Amniotic stem cell (primary cell): ENCODE measurements at places on chromosomes 6 and 20.

GRCh38 chr6:90764001-90764400 is 177.1 kb upstream of the MAP3K7 start:
- no peak for DNase-seq

DNA sequence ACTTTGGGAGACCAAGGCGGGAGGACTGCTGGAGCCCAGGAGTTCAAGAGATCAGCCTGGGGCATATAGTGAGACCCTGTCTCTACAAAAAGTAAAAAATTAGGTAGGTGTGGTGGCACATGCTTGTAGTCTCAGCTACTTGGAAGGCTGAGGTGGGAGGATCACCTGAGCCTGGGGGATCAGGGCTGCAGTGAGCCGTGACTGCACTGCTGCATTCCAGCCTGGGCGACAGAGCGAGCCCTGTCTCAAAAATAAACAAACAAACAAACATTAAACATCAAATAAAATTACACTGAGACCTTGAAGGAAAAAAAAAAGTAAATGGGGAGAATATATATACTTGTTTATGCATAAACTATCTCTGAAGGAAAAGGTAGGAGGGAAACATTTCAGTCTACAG is 387.8 kb downstream of the ZFAND3 start:
- DNase-seq: no peak

GRCh38 chr6:155001482-155001881 is 6.4 kb downstream of the TIAM2 start:
- DNase-seq: no peak

DNA sequence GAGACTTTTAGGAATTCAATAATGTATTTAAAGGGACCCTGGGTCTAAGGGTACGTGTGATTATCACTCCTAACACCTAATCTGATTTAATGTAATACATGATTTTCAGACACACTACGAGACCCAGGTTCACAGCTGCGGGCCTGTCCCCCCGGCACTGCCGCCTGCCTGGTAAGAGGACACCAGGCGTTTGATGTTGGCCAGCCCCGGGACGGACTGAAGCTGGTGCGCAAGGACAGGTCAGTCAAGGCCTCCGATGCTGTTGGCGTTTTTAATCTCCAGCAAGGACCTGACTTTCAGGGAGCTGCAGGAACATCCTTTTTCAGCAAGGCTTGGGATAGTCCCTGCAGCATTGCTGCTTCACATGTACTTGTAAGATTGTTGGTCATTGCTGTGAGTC is 58.2 kb downstream of the IGF2R start:
- no peak for DNase-seq

- no peak for DNase-seq
These were observed 26.1 kb upstream of the GABRR1 start for GRCh38 chr6:89243331-89243629.

- no peak for DNase-seq
These were observed 65.4 kb upstream of the MAFB start for GRCh38 chr20:40754339-40754943.

DNA sequence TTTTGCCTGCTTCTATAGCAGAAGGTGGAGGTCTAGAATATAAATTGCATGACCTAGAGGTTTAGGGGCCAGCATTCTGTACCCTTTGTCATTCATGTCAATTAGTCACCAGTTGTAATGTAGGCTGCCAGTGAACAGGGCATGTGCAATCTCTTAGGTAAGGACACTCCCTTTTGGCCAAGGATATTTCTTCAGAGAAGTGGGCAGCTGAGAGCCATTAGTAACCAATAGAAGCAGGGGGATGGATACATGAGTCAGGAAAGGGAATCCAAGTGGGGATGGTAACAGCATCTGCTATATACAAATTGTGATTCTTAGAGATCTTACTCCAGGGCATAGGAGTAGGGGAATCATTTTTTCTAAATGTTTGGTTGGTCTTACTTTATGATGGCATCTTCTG is 494.2 kb upstream of the JAG1 start:
- no peak for DNase-seq

GRCh38 chr20:6058684-6059295 is 4.9 kb upstream of the LRRN4 start:
- DNase-seq: no peak

DNA sequence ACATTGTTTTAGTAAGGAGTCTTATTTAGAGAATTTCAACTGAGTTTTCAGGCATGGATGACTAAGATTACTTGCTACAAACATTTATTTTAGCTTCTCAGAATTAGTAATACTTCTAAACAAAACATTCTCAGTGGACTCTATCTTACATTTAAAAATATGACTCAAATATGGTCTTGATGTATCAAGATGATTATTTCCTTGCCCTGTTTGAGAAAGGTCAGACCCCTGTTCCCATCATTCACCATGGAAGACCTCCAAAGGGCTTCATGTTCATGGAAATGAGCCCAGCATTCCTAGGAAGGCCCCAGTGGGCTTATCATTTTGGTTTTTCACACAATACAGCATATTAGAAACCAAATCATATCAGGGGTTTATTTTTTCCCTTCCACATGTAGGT is 24.6 kb upstream of the TRPC4AP start:
- no peak for DNase-seq

DNA sequence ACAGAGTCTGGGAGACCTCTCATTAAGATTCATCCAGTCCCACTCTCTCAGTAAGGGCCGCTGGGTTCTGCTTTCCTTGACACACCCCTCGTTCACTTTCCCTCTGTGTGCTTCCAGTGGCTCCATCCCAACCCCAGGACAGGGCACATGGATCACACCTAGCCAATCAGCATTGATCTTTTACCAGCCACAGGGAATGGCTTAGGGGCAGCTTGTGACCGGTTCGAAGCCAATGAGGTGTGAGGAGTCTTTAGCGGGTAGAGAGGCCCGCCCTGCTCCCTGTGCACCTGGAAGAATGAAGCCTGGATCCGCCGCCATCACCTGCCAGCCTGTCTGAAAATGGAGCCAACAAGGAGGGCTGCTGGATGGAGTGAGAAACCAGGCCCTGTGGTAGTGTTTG is 35.2 kb upstream of the OVOL2 start:
- no peak for DNase-seq

GRCh38 chr6:109891924-109892323 is 86.2 kb upstream of the GPR6 start:
- DNase-seq: no peak

GRCh38 chr6:162154001-162154400 is 573.6 kb downstream of the PRKN start:
- DNase-seq: no peak

DNA sequence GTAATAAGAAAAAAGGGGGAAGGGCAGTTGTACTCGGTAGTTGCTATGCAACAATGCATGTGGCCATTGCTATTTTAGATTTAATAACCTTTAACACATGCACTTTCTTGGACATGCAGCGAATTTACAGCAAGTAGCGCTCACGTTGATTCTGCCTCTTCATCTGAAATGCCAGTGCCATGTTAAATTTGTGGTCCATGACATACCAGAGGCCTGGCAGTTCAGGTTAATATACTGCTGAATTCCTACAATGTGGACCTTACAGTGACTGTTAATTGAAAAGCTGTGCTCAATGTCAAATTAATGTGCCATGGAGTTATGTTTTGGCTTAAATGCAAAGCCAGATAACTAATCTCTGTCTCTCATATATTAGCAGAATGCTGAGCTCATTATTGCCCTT is 699.7 kb downstream of the DOK5 start:
- no peak for DNase-seq

DNA sequence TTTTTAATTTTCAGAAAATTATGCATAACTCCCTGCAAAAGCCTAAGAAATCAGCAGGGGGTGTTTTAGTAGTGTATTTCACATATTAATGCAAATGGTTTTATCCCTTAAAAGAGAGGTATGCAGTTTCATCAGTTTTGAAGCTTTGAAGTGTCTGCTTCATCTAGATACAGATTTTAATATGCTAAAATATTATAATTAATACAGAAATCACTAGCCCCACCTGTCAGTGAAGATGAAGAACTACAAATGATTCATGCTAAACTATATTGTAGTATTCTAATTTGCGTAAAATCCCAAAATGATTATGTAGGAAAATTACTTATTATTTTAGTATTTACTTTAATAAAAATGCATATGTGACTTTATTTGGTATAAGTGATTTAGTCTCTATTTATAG is 2.9 kb upstream of the TFB1M start:
- DNase-seq: peak; percentile 8

- no peak for DNase-seq
These were observed 244.4 kb downstream of the SLC24A3 start for GRCh38 chr20:19456595-19457395.

GRCh38 chr6:157410045-157410444 is 29.1 kb downstream of the ZDHHC14 start:
- no peak for DNase-seq

- DNase-seq: no peak
These were observed 613.2 kb upstream of the NOX3 start for GRCh38 chr6:156068881-156069280.

DNA sequence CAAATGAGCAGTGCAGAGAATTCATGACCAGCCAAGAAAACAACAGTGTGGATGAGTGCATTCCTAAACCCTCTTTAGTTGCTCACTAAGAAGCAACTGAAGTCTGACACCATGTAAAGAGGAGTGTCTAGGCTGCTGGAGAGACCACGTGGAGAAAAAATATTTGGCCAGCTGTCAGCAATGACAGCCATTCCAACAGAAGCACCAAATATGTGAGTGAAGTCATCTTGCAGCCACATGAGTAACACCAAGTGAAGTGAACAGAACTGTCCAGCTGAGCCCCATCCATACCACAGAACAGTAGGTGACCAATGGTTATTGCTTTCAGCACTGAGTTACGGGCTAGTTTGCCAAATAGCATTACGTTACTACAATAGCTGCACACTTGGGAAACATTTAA is 89.4 kb downstream of the TBXT start:
- DNase-seq: no peak

DNA sequence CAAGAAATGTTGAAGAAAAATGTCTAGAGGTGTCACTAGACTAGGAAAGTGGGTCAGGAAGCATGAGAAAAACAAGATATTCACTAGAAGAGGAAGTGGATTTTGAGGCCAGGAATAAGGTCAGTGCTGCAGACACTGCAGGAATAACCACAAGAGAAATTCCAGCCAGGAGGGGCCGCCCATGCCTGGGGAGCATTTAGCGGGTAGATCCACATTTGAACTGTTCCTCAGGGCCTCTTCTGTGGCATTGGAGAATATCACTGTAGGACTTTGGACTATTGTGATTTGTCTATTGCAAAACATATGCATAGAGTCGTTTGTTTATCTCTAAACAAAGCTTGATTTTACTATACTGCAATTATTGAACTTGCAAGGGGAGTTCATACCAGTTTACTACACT is 49.6 kb upstream of the CCDC28A start:
- DNase-seq: no peak

DNA sequence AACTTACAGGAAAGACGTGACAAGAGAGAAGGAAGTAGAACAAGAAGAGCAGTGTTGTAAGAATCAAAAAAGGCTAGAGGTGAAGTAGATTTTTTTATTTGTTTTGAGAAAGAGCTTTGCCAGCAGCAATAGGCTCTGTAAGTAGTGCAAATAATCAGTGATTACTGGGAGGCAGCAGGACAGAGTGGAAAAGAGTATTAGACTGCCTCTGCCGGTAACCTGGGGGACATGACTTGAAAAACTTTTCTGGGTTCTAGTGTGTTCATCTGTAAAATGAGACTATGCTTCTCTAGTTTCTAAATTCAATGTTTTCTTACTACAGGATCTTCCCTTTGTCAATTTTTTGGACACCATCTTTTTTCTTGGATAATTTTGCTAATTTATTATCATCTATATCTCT is 5.8 kb upstream of the IRAK1BP1 start:
- no peak for DNase-seq

- no peak for DNase-seq
These were observed 26.2 kb downstream of the PROKR2 start for GRCh38 chr20:5290596-5290995.

DNA sequence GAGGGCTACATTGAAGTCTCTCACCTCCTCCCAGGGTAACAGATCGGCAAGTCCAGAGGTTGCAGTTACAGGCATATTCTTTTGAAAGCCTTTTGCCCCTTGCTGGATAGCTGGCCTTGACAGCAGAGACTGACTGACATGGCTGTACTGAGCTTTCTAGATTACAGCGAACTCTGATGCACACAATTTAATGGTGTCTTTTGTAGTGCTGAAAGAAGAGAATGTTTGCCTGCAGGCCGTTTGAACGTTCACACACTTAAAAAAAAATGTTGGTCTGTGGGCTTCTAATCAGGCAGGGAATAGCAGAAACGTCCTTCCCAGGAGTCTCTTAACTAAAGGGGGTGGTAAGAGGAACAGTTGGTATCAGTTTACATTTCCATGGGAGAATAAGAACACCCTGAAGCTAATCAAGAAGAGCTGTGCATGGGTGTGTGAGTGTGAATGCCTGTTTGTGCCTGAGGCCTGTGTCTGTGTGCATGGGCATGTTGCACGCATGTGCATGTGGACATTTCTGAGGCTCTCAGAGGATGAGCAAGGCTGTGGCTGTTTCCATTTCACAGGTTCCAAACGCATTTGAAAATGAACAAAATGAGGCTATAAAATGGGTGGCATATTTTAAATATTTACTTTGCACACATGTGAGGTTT is 213.9 kb upstream of the SSTR4 start:
- DNase-seq: no peak

GRCh38 chr6:155219858-155220301 is 43.9 kb upstream of the CLDN20 start:
- DNase-seq: no peak

DNA sequence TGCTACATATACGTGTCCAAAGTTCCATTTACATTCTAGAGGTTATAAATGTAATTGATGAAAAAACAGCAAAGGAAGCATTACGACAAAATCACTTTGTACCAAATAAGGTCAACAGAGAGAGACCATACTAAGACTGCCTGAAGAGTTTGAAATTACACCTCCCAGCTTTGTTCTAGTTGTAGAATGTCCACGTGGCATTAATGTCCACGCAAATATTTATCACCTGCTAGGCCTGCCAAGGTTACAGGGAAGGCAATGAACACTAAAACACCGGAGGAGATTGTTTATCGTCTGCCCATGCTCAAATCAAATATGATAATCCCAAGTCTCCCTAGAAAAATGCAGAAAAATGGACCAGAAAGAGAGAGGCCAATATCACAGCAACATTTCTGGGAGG is 6.2 kb downstream of the RALGAPA2 start:
- DNase-seq: no peak

DNA sequence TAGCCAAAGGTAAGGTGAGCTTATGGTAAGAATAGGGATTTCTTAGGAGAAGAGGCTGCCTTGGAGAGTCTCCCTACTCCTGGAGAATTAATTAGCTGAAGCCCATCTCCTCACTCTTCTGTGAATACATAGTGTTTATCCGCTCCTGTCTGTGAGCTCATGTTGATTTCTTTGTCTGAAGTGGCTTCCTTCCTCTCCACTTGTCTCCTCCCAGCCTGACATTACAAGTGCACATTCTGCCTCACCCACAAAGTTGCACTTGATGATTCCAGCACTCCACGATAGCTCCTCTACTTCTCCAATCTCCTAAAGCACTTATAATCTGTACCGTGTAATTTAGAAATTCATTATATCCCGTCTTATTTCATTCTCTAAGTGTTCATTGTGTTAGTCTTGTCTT is 287.2 kb downstream of the QKI start:
- DNase-seq: no peak

GRCh38 chr20:44532259-44532980 is 10.6 kb upstream of the SERINC3 start:
- DNase-seq: no peak
